Activated CD8-positive, alpha-beta memory T cell treated with anti-CD3 and anti-CD28 coated beads for 1 hour (primary cell): ENCODE measurements at places on chromosomes 1 and 21.

DNA sequence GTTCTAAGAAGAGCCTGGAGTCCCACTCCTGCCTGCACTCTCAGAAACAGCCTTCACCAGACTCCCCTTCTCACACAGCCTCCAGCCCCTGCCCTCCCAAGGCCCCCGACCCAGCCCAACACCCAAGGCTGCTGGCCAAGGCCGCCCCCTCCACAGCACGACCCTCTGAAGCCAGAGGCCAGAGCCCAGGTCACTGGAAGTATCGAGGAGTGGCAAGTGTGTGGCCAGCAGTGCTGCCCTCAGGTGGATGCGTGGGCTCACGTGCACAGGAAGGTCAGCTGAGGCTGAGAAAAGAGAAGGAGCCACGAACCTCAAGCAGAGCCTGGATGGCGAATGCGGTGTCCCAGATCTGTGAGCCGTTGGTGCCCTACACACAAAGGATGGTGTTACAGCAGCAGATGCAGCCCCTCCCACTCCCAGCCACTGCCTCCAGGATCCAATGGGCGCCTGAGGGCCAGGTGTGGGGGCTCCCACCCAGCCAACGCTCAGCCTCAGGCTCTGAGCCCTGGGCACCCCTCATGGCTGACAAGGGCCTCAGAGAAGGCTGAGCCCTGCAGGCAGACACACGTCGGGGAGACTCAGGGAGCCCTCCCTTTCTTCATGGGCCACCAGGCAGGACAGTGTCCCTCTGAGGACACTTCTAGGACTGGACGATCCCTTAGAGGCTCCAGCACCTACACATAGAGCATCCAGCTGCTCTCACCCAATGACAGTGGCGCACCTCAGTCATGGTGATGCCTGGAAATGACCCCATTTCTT, 18.0 kb downstream of the LSS start:
- no peak for DNase-seq

DNA sequence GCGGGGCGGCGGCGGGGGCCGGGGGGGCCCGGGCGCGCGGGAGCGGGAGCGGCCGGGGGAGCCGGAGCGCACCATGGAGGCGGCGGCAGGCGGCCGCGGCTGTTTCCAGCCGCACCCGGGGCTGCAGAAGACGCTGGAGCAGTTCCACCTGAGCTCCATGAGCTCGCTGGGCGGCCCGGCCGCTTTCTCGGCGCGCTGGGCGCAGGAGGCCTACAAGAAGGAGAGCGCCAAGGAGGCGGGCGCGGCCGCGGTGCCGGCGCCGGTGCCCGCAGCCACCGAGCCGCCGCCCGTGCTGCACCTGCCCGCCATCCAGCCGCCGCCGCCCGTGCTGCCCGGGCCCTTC, 546 bp downstream of the SKI start:
- DNase-seq: no peak

DNA sequence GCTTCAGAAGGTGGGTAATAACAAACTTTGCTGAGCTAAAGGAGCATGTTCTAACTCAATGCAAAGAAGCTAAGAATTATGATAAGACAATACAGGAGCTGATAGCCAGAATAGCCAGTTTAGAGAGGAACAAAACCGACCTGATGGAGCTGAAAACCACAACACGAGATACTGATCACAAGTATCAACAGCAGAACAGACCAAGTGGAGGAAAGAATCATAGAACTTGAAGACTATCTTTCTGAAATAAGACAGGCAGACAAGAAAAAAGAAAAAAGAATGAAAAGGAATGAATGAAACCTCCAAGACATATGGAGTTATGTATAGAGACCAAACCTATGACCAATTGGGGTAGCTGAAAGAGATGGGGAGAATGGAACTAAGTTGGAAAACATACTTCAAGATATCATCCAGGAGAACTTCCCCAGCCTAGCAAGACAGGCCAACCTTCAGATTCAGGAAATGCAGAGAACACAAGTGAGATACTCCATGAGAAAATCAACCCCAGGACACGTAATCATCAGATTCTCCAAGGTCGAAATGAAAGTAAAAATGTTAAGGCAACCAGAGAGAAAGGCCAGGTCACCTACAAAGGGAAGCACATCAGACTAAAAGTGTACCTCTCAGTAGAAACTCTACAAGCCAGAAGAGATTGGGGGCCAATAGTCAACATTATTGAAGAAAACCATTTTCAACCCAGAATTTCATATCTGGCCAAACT, 20.5 kb downstream of the CD84 start:
- no peak for DNase-seq

- no peak for DNase-seq
Measured at GRCh38 chr1:46180082-46180616, 3.9 kb upstream of the P3R3URF start.

DNA sequence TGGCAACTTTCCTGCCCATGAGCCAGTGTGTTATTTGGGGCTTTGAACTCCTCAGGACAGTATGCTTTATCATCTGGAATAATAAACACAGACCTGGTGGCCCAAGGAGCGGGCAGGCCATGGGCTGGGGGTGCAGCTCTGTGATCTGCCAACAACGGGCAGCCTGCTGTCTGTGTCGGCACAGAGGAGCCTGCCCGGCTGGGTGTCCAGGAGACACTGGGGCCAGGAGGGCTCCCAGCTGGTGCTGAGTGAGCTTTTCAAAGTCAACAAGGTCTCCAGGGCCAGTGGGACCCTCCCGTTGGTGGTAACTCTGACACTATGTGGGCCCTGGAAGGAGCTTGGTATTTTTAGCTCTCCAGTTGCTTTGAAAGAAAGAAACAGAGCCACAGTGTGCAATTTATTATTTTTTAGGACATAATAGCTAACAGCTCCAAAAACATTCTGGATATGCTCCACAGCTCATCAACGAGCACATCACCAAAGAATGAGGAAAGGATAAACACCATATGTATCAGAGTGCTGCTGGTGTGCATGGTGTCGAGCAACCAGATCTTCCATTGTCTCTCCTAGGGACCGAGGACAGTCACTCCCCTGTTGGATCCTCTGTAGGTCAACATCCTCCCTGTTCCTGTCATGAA, 488.7 kb upstream of the USP24 start:
- DNase-seq: no peak

GRCh38 chr1:246147524-246148461, 359.3 kb downstream of the SMYD3 start:
- DNase-seq: no peak

DNA sequence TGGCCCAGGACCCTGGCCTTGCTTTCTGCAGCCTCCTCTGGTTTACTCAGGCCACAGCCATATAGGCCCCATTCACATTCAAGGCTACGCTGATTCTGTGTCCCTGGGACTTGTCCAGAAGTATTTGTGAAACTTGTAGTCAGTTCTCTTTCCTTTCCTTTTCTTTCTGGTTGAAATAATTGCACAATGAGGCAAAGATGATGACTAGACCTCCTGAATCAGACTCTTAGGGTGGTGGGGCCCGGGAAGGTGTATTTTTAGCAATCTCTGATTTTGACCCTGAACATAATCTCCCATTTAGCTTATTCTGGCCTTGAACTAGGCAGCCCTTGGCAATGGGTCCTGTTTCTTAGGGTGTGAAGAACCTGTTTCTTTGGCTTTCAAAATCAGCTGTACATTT, 39.9 kb downstream of the STUM start:
- no peak for DNase-seq

GRCh38 chr1:19067182-19067911, 110.9 kb upstream of the IFFO2 start:
- DNase-seq: no peak

- no peak for DNase-seq
Measured at GRCh38 chr1:44354268-44354839, 703 bp downstream of the ERI3 start.

GRCh38 chr1:166164995-166165660, 1.7 kb downstream of the FAM78B start:
- no peak for DNase-seq

DNA sequence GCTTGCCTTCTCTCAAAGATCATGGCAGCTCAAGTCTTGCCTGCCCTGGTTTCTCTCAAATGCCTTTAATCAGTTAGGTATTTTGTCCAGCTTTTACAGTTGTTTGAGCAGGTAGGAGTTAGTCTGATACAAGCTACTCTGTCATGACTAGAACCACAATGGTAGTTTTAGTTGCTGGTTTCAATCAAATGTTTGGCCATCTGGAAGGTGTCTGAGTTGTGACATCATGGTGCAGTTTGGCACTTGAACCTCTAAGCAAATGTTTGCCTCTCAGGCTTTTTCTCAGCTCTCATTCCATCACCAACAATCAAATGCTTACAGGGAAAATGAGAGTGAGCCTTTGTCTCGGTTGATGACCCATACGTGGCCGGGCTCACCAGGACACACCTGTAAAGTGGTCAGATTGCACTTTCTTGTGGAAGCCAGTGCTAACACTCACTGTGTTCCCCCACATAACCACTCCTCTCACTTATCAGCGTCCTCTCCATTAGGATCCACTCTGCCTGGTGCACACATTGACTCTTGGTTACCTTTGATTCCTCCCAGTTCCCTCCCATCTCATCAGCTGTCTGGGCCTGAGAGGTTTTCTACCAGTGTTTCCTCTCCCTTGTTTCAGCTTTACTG, 67.5 kb downstream of the CCDC185 start:
- no peak for DNase-seq

- DNase-seq: no peak
Measured at GRCh38 chr1:155124503-155125463, 2.9 kb upstream of the EFNA1 start.

- DNase-seq: no peak
Measured at GRCh38 chr1:94332952-94333351, 85.2 kb upstream of the ABCD3 start.

DNA sequence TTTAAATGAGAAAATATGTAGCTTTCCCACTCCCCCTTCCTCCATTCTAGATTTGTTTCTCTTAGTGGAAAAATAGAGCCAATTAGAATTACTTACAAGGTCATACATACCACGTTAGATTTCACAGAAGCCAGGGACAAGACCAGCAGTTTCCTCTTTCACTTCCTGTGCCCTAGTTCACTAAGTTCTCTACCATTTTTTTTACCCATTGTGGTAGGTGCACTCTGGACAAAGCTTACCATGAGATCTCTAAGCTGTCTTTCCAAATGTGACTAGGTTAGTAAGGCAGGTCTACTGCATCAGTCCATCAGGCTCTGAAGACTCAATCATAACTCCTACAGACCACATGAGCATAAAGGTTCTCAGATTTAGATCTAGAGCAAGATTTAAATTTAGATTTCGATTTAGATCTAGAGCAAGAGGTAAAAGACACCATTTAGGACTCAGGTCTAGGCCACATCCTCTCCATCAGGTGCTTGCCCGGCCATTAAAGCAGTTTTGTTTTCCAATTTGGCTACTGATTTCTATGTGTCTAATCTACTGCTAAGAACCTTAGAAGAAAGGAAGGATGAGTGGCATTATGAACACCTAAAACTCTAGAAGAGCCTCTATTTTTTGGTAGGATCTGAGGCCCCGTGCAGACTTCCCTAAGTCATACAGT, 235.3 kb downstream of the FAF1 start:
- no peak for DNase-seq

GRCh38 chr1:12435639-12436344, 182.2 kb downstream of the DHRS3 start:
- no peak for DNase-seq

GRCh38 chr1:206678490-206678889, 6.2 kb upstream of the MAPKAPK2 start:
- DNase-seq: no peak

GRCh38 chr1:164767752-164768402, 208.9 kb downstream of the PBX1 start:
- no peak for DNase-seq
